RCC 7860 (cell line): ENCODE measurements at places on chromosomes 12 and 14.

- DNase-seq: no peak
These were observed 572.5 kb downstream of the DIO2 start for GRCh38 chr14:79638672-79639266.

DNA sequence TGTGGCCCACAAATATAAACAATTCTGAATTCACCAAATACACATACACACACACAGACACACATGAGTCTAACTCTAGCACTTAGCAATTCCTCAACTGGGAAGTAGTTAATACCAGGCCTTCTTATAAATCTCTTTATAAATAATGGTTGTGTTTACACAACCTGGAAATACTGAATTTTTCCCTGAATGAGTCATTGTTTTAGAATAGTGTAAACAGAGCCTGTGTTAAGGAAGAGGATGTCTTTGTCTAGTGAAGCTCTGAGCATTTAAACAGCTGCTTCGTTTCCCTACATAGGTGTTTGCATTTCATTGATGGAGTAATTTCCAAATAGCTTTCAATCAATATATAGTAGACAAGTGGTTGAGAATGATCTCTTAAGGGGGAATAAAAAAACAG lies 218.8 kb downstream of the BTG1 start:
- DNase-seq: no peak

DNA sequence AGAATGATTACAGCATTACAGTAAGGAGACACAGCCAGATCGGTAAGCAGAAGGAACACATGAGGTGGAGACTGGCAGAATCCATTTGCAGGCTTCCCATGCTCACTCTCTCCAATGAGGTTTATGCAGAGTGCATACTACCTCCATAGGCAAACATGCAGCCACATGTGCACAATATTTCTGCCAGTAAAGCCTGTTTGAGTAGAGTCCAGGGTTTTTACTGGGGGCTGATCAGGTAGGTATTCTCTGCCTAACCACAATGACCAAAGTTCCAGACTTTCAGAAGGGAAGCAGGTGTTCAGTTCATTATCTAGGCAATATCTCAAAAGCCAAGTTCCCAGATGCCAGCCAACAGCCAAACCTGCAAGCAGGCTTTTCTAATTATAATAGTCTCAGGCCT lies 31.1 kb downstream of the INTS13 start:
- DNase-seq: no peak

GRCh38 chr12:115412831-115413230 lies 728.9 kb upstream of the TBX3 start:
- no peak for DNase-seq

DNA sequence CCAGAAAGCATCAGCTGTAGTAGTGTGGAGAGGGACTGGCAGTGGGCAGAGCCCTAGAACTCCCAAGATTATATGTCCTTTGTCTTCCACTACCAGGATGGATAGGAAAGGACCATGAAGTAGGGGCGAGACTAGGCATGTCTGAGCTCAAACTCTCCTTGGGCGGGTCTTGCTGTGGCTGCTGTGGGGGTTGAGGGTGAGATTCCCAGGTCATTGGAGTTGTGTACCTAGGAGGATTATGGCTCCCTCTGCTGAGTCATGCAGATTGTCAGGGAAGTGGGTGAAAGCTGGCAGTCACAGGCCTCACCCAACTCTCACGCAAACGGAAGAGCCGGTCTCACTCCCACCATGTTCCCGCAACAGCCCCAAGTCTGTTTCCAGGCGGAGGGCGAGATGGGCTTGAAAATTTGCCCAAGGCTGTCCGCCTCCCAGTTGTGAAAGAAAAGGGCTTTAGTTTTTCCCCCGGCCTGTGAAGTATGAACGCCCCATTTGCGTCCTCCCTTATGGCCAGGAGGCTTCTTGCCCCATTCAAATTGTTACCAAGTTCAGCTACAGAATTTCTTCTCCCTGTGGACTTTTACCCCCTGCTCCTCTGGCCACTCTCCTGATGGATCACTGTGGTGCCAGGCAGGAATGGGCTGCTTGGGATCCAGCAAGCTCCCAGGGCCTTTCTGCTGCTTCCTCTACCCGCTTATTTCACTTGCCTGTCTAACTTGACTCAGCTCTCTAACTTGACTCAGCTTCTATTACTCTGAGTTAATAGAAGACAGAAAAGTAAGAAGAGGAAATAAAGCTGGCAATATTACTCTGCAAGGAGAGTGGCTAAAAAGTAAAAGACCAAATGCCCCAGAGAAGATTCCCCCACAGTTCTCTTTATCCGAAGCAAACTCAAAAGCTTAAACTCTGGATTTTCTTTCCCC lies 159.3 kb downstream of the SLC2A13 start:
- no peak for DNase-seq

DNA sequence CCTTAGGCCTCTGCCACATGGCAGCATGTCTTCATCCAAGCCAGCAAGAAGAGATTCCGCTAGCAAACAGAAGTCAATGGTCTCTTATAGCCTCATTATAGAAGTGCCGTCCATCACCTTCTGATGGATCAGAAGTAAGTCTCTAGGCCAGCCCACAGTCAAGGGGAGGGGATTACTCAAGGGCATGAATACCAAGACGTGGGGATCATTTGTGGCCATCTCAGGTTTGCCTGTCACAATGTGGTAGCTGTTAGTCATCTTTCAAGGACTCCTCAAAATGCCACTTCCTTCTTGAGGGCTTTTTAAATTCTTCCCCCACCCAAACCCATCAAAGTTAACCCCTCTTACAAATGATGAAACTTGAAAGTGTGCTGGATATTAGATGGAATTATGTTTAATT lies 8.1 kb upstream of the ADCY6 start:
- DNase-seq: no peak

DNA sequence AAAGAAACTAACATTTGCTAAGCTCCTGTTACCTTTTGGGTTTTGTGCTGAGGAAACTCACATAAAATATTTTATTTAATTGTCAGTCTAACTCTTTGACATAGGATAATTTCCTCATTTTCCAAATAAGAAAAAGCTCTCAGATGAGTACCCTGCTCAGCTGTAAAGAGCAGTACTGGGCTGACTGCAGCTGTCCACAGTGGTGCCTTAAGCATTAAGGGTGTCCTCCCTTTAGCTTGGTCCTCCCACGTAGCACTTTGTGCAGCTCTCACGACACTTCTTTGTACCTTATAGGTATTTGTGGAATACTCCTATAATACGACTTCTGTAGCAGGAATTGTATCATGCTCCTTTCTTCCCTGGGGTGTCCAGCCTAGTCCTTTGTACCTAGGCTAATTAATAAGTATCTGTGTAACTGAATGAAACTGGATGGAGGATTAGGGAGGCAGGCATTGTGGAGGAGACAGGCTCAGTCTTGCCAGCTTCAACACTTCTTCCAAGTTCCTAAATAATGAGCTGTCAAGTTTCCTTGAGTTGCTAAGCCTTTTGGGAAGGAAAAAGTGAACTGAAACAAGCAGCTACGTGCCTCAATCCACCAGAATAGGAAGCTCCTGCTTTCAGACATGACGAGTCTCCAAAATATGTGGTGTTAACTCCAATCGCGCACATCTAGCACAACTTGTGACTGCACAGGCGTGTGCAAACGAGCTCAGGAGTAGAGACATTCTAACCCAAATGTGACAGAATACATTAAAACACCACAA lies 123.0 kb downstream of the SLC38A4 start:
- peak; percentile 21 for DNase-seq

GRCh38 chr14:64857979-64858744 lies 21.5 kb downstream of the SPTB start:
- DNase-seq: no peak

DNA sequence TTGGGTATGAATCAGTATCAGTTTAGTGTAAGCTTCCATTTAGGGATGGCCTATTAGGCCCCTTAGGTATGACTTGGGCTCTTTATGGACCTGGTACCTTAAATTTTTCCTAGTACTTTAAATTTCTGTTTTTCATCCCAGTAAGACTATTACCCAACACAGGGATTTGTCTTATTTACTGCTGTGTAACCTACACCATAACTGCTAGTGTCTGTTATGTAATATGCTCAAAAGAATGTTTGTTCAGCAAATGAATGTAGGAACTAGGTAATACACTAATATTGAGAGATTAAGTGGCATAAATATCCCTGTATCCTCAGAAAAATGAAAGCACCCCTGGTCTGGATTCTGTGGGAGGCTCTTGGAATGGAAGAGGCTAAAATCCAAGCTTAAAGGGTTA lies 63.7 kb upstream of the YARS2 start:
- DNase-seq: no peak

- no peak for DNase-seq
These were observed 19.6 kb downstream of the TC2N start for GRCh38 chr14:91847693-91848092.

GRCh38 chr12:11677752-11678151 lies 28.3 kb downstream of the ETV6 start:
- DNase-seq: no peak

- no peak for DNase-seq
These were observed 178.1 kb downstream of the DPF3 start for GRCh38 chr14:72715850-72716228.

DNA sequence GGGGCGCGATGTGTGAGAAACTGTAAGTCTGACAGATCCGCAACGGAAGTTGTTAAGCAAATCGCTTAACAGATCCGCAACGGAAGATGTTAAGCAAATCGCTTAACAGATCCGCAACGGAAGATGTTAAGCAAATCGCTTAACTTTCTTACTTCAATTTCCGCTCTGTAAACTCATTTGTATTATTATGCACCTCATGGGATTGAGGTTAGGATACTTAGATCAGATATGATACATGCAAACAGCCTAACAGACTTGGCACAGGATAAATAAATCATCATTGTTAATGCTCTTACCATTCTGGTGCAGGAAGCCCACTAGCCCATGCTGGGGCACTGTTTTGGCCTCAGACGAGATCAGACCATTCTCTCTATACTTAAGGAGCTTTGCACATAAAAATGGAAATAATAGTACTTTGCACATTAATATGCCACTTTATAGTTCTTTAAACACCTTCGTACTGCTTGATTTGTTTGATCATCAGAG lies 399 bp downstream of the NCAPD2 start:
- no peak for DNase-seq

GRCh38 chr14:47390831-47391504 lies 284.4 kb downstream of the MDGA2 start:
- no peak for DNase-seq

DNA sequence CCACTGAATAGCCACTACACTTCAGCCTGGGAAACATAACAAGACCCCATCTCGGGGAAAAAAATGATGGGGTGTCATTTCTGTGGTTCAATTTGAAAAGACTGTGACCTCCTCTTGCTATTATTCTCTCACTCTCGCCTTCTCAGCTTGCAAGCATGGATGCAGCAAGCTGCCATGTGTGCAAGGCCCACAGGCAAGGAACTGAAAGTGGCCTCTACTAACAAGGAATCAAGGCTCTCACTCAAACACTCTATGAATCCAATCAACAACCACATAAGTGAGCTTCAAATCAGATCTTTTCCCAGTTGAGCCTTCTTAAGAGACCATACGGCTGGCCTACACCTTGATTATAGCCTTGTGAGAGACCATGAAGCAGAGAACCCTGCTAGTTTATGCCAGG lies 17.9 kb upstream of the DHRS7 start:
- DNase-seq: no peak

- no peak for DNase-seq
These were observed 502.9 kb upstream of the STXBP6 start for GRCh38 chr14:25552826-25553225.

- DNase-seq: no peak
These were observed 95.0 kb upstream of the CPNE8 start for GRCh38 chr12:39000370-39000769.

GRCh38 chr12:5305425-5305824 lies 126.5 kb upstream of the NTF3 start:
- no peak for DNase-seq

DNA sequence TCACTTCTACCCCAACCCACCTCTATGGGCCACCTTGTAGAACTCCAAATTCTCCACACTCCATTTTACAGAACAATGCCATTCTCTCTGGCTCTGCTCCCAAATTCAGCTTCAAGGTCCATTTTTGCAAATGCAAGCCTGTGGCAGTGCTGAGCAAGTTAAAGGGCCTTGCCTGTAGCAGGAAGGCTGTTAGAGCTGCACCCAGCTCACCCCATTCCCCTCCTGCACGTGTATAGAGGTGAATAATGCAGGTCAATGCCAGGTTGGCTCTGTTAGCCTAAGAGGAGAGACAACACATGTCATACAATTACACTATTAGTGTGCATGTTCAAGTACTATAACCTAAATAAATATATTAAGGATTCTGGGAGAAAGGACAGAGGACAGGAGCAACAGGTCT lies 120.4 kb downstream of the TBX5 start:
- DNase-seq: no peak

- DNase-seq: no peak
These were observed 307.3 kb downstream of the EGLN3 start for GRCh38 chr14:33643426-33644181.

DNA sequence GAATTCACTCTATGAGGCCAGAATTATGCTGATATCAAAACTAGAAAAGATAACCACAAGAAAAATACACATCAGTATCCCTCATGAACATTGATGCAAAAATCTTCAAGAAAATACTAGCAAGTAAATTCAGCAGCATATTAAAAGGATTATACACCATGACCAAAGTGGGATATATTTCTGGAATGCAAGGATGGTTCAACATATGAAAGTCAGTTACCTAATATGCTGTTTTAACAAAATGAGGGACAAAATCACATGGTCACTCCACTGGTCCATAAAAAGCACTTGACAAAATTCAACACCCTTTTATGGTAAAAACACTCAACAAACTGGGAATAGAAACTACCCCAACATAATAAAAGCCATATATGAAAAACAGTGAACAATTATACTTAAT lies 40.3 kb downstream of the TECPR2 start:
- DNase-seq: no peak

- DNase-seq: no peak
These were observed 16.2 kb upstream of the PTHLH start for GRCh38 chr12:27988594-27989233.

DNA sequence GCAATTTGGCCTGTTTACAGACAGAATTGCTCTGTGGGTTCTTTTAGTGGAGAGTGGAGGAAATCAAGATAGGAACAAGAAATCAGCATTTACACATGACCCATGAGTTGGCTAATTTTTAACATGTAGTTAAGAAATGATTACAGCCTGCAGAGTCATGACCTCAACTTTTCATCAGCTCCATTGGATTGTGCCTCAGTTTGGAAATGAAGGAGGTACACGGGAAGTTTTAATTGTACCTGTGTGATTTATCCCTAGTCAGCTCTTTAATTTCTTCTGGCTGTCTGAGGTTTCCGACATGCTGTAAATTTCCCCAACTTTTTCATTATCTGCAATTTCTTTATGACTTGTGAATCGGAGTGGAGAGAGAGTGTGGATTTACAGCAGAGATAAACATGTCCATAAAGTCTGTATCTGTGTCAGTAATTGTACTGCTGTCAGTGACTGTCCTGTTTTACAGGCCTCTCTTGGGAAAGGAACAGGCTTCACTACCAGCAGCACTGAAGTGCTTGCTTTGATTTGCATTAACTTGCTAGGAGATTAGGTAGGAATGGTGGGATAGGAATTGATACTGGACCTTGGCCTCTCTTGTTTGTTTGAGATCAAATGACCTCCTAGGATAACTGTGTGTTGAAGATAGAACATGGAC lies 49.2 kb downstream of the LIN52 start:
- no peak for DNase-seq
